ENCODE measurements at places on chromosomes 5 and 9.

DNA sequence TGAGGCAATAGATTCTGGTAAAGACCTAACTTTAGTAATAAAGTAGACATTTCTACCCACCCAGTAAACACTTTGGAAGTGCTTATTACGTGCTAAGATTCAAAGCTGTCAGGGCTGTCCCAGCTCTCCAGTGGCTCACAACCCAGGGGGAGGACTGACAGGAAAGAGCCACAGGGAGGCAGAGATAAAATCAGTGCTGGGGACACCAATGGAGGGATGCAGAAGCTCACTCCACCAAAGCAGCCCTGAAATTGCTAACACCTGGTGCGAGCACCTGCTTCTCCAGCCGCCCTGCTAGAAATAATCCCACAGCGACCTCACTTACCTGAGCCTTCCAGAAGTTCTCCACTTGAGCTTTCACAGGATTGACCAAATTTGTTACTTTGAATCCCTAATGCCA lies 501.0 kb downstream of the BNC2 start:
- DNase-seq = no peak

- no peak for DNase-seq
Measured at GRCh38 chr5:40775846-40776657, 20.3 kb upstream of the TTC33 start.

DNA sequence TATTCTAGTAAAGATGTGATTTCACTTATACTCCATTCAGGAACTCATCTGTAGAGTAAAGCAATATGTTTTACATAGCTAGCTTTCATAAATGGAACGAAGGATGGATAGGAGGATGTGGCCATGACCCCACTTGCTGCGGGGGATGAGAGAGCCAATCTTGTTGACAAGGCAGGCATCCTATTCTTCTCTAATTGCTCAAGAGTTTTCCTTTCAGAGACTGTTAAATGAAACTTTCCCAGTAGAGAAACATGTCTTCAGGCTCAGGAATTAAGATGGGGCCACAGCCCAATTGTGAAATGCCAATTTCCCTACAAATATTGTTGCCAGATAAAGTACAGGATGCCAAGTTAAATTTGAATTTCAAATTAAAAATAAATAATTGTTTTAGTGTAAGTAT lies 196.2 kb upstream of the TUT7 start:
- DNase-seq = no peak

DNA sequence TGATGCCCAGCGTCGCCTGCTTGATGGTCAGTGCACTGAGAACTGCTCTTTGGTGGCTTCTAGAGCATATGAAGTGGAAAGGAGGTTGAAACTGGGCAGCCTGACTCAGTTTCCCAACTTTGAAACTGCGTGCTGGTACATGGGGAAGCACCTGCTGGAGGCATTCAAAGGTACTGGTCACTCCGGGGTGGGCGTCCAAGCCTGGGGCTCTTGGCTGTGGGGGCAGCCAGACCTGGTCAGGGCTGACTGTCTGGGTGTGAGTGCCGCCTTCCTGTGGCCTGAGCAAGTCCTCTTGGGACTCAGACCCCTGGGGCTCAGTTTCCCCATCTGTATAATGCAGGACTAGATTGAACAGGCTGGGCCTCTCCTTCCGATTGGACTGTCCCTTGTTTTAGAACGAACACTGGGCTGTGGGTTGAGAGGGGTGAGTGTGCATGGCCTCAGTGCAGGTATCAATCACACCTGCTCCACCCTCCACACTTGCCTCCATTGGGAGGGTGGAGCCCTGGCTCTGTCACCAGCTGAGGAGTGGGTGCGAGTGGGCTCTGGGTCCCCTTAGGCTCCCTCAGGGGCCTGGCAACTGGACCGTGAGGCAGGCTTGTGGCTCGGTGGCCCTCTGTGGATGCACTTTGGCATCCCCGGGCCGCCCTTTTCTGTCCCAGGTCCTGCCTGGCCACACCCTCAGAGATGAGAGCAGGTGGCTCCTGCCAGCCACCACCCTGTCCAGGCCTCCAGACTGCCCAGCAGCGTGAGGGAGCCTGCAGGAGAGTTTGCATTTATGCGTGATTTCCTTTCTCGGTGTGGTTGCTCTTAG lies 80.2 kb downstream of the PHF2 start:
- DNase-seq = no peak

GRCh38 chr9:37386988-37387387 lies 35.5 kb upstream of the GRHPR start:
- no peak for DNase-seq

DNA sequence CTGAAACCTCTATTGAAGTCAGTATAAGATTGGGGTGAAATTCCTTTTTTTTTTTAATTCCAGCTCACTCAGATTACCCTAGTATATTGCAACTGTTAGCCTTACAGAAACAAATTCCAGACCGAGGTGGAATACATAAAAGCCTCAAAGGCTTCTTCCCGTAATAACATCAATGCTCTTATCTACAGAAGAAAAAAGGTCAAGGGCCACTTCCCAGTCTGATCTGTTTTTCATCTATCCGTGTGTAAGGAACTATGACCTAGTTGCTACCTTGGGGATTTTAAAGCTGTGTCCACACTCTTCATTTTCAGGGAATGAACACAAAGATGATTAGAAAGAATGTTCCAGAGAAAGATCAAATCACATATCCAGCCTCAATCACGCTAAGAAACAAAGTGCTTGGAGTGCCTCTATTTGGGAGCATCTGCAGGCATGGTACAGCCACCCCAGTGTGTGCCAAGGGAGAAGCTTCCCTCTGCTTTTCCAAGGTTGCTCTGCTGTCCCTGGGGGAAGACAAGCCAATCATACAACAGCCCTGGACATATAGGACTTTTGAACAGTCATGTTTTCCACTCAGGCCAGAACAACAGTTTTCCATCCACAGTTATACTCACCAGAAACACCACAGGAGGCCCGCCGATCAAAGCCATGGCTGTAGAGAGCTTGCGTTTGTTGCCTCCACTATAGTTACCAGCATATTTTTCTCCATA lies 23.5 kb downstream of the NIPSNAP3B start:
- no peak for DNase-seq

- DNase-seq = no peak
Measured at GRCh38 chr5:76701298-76701697, 14.6 kb upstream of the F2R start.

GRCh38 chr5:17412760-17413671 lies 85.0 kb upstream of the TAF11L2 start:
- DNase-seq = peak; percentile 50

DNA sequence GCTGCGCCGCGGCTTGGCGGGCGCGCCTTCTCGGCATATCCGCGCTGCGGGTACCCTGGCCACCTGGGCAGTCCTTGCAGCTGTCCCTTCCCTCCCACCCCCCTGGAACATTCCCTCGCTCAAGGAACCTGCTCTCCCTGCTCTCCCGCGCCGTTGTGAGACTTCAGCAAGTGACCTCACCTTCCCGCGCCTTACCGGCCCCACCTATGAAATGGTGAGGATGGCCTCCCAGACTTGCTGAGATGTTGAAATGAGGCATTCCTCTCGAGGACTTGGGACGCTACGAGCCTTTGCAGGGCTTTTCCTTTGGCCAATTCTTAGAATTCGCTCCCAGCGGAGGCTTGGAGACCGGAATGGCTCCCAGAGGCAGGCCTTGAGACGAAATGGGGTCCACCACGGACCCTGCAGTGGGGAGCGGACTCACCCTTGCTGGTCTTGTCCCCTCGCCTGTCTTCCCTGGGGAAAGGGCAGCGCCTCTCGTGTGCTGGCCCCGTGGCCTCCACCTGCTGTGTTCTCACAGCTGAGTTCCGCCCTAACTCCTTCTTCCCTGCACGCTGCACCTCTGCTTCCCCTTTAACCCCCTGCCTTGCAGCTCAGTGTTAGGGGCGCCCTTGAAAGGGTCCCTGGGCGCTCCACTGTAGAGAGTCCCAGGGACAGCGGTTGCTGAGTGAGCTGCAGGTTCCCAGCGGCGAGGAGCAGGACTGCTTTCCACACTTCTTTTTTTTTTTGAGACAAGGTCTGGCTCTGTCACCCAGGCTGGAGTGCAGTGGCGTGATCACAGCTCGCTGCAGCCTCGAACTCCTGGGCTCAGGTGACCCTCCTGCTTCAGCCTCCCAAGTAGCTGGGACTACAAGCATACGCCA lies 907 bp downstream of the HMCN2 start:
- DNase-seq = no peak

DNA sequence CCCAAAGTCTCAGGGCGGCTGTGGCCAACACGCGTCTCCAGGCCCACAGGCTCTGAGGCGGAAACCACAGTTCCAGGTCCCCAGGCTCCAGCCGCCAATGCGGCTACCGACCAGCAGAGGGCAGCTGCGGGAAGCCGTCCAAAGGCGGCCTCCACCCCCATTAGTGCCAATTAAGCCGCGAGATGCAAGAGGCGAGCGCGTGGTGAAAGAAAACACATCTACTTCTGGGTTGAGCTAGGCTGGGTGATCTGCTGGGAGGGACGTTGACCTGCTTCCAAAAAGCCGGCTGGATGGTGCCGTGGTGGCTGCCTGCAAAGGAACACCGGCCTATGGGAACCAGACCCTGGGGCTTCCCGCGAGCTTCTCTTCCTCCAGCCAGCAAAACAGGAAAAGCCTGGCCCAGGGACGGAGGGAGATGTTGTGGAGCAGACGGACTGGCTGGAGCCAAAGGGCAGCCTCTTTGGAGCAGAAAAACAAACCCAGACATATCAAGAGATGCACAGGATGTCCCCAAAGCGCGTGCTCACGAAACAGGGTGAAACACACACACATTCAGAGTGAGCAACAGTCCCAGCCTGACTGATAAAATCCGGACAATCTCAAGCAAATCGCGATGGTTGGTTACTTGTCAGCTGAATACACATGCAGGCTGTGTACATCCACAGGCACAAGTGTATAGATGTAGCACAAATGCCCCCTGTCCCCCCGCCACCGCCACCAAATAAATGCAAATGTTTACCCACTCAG lies 187.1 kb upstream of the BRINP1 start:
- DNase-seq = no peak
